Activated CD4-positive, alpha-beta memory T cell treated with anti-CD3 and anti-CD28 coated beads for 36 hours (primary cell): ENCODE measurements at places on chromosomes 5 and 9. TPM values are rescaled to one million over a fixed set of nuclear protein-coding genes. Genes with fewer than 3 reads are reported as not detected.

DNA sequence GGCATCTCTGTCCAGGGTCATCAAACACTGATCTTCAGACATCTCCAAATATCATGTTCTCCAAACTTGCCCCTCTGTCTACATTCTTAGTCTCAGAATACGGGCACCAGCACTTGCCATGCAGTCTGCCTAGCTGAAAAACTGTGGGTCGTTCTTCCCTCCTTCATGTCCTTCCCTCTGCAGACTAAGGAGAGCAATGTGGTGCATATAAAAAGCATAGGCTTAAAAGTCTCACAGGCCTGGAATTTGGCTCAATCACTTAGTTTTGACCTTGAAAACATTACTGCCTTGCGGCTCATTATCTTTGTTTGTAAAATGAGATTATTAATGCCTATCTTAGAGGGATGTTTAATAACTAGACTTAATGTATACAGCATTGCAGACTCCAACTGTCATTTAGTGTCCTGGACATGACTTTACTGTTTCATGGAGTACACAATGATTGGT is 362.8 kb downstream of the NPR3 start:
- H3K27ac ChIP-seq, result no peak overlapping the region
- no peaks in the 10 kb centered on the region for H3K4me1 ChIP-seq
- DNase-seq, result no peak
- H3K27me3 ChIP-seq, result no peaks in the 10 kb centered on the region
- H3K36me3 ChIP-seq, result no peaks in the 10 kb centered on the region

- H3K27me3 ChIP-seq, result no peaks in the 10 kb centered on the region
- DNase-seq, result no peak
- H3K27ac ChIP-seq, result no peak overlapping the region
- no peak overlapping the region for H3K4me3 ChIP-seq
- no peaks in the 10 kb centered on the region for H3K36me3 ChIP-seq
- H3K4me1 ChIP-seq, result no peaks in the 10 kb centered on the region
Observed at GRCh38 chr5:73674669-73675004, 48.6 kb downstream of the ARHGEF28 start.

The KIF27 gene
- 2.6 TPM for total RNA-seq

The GPR150 gene
- 0.82 TPM for total RNA-seq

GRCh38 chr9:129524582-129525270 is 96.2 kb downstream of the C9orf50 start:
- H3K4me3 ChIP-seq, result no peak overlapping the region
- DNase-seq, result no peak
- H3K27ac ChIP-seq, result no peak overlapping the region
- no peaks in the 10 kb centered on the region for H3K36me3 ChIP-seq

DNA sequence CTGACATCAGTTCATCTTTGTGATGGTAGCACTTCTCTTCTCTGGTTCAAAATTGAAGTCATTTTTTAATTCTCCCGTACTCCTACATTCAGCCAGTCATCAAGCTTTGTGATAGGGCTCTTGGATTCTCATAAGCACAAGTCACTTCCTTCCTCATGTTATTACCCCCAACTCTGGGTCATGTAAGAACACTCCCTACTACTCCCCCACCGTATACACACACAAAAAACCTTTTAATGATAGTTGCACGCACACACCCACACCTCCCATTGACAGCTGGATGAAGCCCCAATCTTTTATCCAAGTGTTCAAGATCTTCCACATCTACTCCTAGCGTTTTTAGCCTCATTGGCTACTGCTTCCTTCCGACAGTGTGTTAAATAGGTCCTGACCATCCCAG is 16.8 kb downstream of the KDM3B start:
- no peaks in the 10 kb centered on the region for H3K36me3 ChIP-seq
- peaks cover 45% of the 10 kb centered on the region for H3K4me1 ChIP-seq
- DNase-seq, result no peak
- no peaks in the 10 kb centered on the region for H3K27me3 ChIP-seq
- no peak overlapping the region for H3K4me3 ChIP-seq

The MSX2 gene
- total RNA-seq, result not detected

GRCh38 chr5:115435065-115435777 is 109.4 kb downstream of the FEM1C start:
- DNase-seq, result no peak
- no peak overlapping the region for H3K27ac ChIP-seq
- H3K4me3 ChIP-seq, result no peak overlapping the region
- H3K27me3 ChIP-seq, result peaks cover 11% of the 10 kb centered on the region
- no peaks in the 10 kb centered on the region for H3K36me3 ChIP-seq
